ENCODE measurements at places on chromosomes 6 and 20.

GRCh38 chr6:150377211-150377781 lies 8.5 kb downstream of the IYD start:
- no peak for DNase-seq

- DNase-seq = no peak
Observed at GRCh38 chr6:161272635-161273273, 1.1 kb downstream of the AGPAT4 start.

DNA sequence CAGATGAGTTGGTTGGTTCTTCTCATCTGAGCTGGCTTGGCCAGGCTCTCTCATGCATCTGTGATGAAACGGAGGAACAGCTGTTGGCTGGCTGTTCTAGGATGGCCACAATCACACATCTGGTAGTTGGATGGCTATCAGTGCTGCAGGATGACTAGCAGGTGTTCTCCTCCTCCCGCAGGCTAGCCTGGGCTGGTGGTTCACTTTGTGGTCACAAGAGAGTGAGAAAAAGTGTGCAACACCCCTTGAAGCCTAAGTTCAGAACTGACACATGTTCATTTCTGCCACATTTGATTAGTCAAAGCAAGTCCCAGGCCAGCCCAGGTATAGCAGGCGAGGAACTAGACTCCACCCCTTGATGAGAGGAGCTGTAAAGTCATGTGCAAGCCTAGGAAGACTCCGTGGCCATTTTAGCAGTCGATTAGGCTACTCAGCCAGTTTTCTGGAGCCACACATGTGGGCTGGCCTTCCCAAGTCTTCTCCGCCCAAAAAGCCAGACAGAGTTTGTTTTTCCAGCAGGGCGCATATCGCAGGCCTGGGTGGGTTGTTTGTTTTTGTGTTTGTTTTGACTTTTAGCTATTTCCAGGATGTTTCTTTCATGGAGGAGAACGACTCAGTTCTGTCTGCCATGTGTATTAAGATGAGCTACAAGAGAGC lies 120.8 kb downstream of the ISM1 start:
- no peak for DNase-seq

GRCh38 chr6:20481281-20481680 lies 53.0 kb upstream of the CDKAL1 start:
- DNase-seq = no peak

- DNase-seq = peak; percentile 69
Observed at GRCh38 chr20:23270382-23270911, 80.1 kb upstream of the NXT1 start.
